CD4-positive, alpha-beta T cell treated with Interleukin-15 for 4 hours (primary cell): ENCODE measurements at places on chromosomes 12 and 14.

- no peak for DNase-seq
Observed at GRCh38 chr12:18383203-18383602, 121.9 kb downstream of the PIK3C2G start.

- DNase-seq = no peak
Observed at GRCh38 chr12:107439026-107439738, 246.4 kb upstream of the PWP1 start.

- DNase-seq = no peak
Observed at GRCh38 chr14:22159957-22160356, 429.1 kb downstream of the DAD1 start.

GRCh38 chr14:24078146-24078545 is 6.8 kb downstream of the CPNE6 start:
- DNase-seq = no peak

DNA sequence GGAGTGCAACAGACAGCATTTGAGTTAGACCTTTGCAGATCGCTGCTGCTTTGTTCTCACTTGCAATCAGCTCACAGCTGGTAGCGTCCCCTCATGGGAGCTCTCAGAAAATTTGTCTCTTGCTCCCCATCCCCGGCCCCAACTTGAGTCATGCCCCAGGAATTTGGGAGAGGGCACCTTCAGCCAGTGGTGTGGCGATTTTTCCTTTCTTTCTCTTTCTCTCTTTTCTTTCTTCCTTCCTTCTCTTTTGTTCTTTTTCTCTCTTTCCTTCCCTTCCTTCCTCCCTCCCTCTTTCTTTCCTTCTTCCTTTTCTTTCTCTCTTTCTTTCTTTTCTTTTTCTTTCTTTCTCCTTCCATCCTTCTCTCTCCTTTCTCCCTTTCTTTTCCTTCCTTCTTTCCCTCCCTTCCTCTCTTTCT is 34.2 kb upstream of the MAP1LC3B2 start:
- no peak for DNase-seq

- DNase-seq = no peak
Observed at GRCh38 chr12:18825138-18825537, 87.2 kb downstream of the CAPZA3 start.

- DNase-seq = no peak
Observed at GRCh38 chr14:104149617-104150135, 11.3 kb downstream of the KIF26A start.

DNA sequence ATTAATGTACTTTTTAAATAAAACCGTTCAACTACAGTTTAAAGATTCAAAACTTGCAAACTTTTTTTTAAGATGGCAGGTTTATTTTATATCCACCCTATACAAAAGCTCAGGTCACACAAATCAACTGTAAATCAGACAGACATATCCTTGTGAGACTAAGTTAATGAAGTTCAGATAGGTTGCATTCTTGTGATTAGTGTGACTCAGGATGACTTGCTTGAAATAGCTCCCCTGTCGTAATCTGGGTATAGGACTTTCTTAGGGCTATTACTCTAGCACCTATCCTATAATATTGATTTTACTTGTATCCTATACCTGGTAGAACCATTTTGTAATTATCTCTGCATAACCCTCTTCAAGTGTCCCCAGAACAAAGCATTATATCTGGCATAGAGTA is 9.5 kb upstream of the PRKD1 start:
- no peak for DNase-seq
